ENCODE measurements at places on chromosomes 6 and 20.

GRCh38 chr20:39623584-39624234 lies 661.6 kb downstream of the DHX35 start:
- no peak for DNase-seq

GRCh38 chr20:17859002-17859615 lies 109.5 kb downstream of the SNX5 start:
- no peak for DNase-seq

DNA sequence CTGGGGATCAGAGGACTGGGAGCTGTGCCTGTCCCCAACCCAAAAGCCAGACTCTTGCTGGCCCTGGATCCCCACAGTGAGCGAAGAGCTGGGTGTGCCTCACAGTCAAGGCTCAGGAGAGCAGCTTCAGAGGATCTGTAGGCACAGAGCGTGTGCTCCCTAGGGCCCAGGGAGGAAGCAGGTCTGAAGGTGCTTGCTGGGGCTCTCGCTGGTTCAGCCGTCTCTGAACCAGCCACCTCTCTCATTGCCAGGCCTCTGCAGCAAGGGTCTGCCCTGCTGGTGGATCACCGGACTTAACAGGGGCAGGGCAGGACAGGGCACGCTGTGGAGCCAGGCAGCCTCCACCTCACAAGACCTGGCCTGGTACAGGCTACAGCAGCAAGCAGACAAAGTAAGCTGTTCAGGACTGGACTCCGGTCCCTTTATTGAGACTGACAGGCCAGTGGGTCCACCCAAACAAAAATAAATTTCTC lies 13.8 kb downstream of the PCIF1 start:
- DNase-seq, result no peak

DNA sequence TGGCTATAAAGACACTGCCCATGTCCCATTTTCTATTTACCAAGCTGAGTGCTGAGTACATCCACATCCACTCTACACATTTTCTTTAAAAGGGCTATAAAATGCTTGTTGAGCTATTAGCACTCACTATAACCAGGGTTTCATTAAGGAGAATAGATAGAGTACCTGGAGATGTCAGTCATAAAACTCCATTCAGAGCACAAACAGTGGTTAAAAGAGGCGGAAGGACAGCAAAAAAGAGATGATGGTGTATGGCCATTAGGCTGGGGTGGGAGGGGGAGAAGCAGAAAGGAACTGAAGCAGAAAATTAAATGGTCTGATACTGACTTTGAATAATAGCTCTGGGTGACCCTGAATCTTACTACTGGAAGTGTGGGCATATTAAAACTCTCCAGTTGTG lies 609.9 kb upstream of the MAP3K7 start:
- no peak for DNase-seq

DNA sequence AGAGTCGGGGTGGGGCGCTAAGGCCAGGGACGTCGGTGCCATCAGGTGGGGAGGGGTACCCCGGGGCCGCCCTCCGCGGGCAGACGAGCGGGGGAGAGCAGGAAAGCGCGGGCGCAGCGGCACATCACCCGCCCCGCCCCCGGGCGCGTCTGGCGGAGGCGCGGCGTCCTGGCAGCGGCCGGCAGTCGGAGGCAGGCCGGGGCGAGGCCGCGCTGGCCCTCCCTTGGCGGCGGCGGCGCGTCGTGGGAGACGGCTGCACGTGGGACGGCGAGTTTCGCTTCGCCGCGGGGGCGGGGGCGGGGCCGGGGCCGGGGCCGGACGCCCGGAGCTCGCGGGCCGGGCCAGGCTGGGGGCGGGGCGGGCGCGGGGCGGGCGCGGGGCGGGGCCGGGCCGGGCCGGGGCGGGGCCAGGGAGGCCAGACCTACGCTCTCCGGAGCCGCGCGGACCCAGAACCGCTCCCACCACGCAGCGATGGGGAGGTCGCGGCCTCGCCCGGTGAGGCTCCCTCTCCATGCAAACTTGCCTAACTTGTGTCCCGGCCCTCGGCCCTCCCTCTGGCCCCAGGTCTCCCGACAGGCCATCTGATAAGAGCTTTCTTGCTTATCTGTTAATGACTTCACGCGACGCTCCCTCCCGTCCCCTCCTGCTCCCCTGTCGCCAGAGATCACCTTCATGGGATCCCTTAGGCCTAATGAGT lies 12.5 kb downstream of the ITPR3 start:
- DNase-seq, result peak; percentile 20

DNA sequence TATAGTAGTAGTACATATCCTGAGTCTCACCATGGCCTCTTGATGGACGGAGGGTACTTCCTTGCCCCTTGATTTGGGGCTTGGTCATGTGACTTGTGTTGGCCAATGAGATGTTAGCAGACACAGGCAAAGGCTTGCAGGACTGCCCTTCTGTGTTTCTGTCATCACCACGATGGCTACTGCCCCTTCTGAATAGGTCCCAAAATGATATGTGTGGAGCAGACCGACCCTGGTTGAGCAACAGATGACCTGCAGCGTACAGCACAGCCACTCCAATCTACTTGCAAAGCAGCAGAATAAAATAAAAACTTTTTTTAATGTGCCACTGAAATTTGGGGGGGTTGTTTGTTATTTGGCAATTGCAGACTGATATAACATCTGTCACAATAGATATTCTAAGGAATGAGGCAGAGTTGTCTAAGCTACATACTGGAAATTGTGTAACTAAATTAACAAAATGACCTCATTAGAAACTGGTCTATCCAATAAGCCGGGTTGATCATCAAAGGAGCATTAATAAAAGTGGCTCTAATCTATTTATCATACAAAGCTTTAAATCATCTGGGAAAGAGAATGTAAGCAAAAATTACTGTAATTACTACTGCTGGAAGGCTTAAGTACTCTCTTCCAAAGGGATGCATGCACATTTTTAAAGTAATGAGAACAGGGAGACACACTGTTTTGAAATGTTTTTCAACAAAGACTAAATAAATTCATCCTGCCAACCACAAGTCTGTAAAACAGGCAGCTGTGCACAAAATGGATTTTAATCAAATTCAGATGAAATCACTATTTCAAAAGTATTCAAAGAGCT lies 209.5 kb downstream of the KIF16B start:
- DNase-seq, result no peak

- DNase-seq, result no peak
Measured at GRCh38 chr6:22696481-22696880, 127.1 kb downstream of the HDGFL1 start.

- no peak for DNase-seq
Measured at GRCh38 chr6:112433457-112433856, 86.3 kb downstream of the RFPL4B start.

GRCh38 chr6:37702314-37702713 lies 4.6 kb upstream of the MDGA1 start:
- DNase-seq, result no peak

DNA sequence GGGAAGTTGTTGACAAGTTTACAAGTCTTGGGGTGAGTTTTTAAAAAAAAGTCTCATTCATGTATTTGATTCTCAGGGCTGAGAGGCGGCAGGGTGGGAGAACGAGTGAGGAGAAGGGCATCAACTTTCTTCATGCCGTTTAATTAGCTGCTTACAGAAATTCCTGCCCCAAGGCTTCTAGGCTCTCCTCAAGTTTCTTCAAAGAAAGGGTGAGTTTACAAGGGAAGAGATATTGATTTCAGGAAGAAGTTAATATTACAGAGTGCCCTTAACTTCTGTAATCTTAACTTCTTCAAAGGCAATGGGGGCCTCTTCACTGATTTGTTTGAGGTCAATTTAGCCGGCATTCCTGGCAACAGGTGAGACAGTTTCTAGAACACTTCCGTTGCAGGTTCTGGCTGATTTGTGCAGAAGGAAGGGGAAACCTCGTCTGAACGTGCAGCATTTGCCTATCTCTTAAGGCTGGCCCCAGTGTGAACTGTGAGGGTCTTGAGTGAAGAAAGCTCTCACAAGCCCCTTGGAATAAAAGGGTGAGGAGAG lies 3.4 kb upstream of the COL12A1 start:
- no peak for DNase-seq

DNA sequence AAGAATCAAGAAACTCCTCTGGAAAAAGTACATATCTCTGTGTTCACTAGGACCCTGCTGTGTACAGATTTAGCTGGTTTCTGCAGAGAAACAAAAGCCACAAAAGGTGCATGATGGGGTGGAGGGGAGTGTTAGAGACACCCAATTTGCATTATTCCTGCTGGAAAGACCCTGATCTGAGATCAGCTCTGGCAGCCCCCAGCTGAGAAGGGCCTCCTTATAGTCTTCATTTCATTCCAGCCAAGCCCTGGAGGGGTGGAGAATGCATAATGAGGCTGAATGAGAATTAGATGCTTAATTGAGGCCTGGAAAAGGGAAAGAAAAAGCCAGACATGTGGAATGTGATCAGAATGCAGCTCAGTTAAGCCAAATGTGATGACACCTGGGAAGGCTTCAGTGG lies 545.6 kb downstream of the KIF16B start:
- no peak for DNase-seq

GRCh38 chr6:169022079-169022478 lies 231.6 kb downstream of the THBS2 start:
- no peak for DNase-seq

GRCh38 chr6:73389854-73390253 lies 4.8 kb upstream of the DDX43 start:
- DNase-seq, result no peak

DNA sequence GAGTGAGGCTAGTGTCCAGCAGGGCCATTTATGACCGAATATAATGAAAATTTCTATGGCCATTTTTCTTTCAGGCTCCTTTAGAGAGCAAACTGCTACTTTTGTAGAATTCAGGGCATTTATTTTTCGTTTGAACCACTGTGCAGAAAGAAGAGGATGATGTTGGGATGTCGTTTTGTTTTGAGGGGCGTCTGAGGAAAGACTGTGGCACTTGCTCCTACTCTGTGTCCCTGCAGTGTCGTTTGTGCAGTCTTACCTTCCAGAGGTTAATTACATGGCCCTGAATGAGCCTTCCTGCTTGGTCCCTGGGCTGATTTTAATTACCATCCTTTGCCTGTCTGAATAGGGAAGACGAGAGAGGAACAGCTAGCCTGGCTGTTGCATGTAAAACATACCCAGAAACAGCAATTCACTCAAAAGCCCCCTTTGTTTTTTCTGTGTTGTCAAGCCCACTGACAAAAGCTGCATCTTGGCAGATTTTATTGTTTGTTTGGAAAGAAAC lies 65.3 kb downstream of the CTNNBL1 start:
- no peak for DNase-seq

Data from anterior cingulate cortex (tissue), 58 donors.